NCI-H1930 (cell line): ENCODE measurements at places on chromosomes 12 and 14.

GRCh38 chr12:90091809-90092208 is 383.2 kb upstream of the ATP2B1 start:
- DNase-seq: no peak

- no peak for DNase-seq
Measured at GRCh38 chr12:80353254-80353653, 90.8 kb upstream of the PTPRQ start.

- DNase-seq: no peak
Measured at GRCh38 chr12:78540606-78541336, 323.8 kb upstream of the SYT1 start.

DNA sequence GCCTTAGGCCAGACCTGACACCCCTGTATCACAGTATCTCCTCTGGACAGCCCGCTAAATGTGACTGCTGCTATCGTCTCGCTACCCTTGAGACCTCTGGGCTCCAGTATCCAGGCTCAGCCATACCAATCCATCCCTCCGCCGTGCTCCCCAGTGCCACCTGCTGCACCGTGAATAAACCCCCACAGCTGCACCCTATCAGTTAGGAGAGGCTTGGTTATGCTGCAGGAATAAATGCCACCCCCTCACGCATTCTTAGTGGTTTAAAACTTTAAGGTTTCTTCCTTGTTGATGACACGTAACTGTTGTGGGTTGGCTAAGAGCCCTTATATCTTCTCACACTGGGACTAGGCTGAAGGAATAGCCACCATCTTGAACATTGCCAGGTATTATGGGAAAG is 12.1 kb downstream of the CCDC63 start:
- DNase-seq: no peak
